Posterior cingulate gyrus (tissue), 11 donors: ENCODE measurements at places on chromosomes 7 and 10.

- peak; percentile 43 for DNase-seq
Observed at GRCh38 chr10:30645340-30645827, 15.8 kb upstream of the LYZL2 start.

DNA sequence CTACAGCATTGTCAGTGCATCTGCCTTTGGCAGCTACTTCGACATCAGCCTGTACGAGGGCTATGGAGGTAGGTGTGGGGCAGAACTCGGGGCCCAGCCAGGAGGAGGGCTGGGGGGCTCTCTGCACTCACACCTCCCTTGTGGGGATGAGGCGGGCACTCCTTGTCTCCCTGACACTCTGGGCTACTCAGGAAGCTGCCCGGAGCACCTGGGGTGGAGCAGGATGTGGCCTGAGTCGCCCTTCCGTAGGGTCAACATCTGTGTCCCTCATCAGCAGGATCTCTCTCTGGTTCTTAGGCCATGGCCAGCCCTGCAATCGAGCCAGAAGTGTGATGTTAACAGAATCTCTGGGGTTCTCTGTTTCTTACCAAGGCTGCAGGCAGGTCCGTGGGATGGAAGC lies 40.2 kb downstream of the C10orf105 start:
- DNase-seq = no peak

- no peak for DNase-seq
Observed at GRCh38 chr7:158589653-158590052, 2.0 kb upstream of the PTPRN2 start.

DNA sequence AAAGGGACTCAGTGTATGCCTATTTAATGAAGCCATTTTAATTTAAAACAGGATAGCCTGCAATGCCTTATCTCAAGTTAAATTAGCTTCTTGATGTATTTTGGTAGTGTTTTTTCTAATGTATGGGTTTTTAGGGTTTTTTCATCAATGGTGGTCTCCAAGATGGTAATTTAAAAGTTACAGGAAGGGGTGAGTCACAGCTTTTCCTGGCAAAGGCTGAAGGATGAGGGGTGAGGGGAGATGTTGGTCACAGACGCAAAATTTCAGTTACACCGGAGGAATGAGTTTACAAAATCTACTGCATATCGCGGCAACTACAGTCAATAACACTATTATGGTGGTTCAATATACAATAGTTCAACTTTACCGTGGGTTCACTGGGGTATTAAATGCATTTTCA lies 31.6 kb downstream of the CCDC3 start:
- no peak for DNase-seq

GRCh38 chr7:141360416-141360760 lies 190.8 kb upstream of the AGK start:
- no peak for DNase-seq

GRCh38 chr10:80057171-80057570 lies 21.3 kb upstream of the TMEM254 start:
- DNase-seq = no peak

DNA sequence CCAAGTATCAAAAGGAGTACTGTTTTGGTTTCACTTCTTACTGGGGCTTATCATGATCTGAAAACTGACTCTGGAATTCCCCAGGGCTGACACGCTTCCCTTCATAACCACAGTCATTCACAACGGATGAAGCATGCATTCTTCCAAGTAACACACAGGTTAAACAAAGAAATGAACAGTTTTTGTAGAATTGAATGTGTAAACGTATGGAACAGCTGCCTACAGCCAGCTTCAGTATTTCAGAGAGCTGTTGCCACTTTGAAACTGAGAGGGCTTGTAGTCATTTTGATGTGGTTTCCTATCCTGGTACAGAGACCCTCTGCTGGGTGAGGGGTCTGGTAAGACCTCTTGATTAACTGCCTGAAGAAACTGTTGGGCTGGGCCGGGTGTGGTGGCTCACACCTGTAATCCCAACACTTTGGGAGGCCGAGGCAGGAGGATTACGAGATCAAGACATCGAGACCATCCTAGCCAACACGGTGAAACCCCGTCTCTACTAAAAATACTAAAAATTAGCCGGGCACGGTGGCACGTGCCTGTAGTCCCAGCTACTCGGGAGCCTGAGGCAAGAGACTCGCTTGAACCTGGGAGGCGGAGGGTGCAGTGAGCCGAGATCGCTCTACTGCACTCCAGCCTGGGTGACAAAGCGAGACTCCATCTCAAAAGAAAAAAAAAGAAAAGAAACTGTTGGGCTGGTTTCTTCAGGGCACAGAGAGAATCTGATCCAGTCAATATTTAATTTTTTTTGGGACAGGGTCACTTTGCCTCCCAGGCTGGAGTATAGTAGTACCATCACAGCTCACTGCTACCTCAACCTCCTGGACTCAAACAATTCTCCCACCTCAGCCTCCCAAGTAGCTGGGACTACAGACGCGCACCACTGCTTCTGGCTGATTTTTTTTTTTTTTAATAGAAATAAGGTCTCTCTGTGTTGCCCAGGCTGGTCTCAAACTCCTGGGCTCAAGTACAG lies 4.7 kb downstream of the NFE2L3 start:
- no peak for DNase-seq

GRCh38 chr7:39333701-39334100 lies 232.5 kb upstream of the YAE1 start:
- DNase-seq = no peak

- DNase-seq = no peak
Observed at GRCh38 chr7:16419859-16420258, 1.5 kb downstream of the CRPPA start.

DNA sequence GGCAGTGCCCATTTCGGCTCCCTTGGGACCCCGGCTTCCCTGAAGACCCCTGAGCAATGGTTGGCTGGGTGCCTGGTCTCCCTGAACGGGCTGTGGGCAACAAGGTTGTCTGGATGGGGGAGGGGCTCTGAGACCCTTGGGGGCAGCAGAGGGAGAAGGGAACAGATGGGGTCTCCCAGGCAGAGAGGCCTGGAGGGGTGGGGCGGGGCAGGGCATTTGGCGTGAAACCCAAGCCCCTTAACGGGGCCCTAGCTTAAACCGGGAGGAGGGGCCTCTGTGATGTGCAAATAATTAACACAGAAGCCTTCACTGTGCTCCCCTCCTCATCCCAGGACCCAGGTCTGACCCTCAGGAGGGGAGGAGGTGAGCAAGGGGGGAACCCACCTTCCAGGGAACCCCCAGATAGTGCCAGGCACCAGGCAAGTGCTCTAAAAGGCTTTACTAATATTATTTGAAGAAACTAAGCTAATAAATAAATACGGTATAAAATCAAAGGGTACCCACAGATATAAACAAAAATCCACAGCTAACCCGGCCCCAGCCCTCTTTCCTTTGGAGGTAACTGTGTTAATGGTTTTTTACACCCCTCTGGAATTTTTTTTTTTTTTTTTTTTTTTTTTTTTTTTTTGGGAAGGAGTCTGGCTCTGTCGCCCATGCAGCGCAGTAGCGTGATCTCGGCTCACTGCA lies 170.8 kb downstream of the RNF216 start:
- DNase-seq = no peak

DNA sequence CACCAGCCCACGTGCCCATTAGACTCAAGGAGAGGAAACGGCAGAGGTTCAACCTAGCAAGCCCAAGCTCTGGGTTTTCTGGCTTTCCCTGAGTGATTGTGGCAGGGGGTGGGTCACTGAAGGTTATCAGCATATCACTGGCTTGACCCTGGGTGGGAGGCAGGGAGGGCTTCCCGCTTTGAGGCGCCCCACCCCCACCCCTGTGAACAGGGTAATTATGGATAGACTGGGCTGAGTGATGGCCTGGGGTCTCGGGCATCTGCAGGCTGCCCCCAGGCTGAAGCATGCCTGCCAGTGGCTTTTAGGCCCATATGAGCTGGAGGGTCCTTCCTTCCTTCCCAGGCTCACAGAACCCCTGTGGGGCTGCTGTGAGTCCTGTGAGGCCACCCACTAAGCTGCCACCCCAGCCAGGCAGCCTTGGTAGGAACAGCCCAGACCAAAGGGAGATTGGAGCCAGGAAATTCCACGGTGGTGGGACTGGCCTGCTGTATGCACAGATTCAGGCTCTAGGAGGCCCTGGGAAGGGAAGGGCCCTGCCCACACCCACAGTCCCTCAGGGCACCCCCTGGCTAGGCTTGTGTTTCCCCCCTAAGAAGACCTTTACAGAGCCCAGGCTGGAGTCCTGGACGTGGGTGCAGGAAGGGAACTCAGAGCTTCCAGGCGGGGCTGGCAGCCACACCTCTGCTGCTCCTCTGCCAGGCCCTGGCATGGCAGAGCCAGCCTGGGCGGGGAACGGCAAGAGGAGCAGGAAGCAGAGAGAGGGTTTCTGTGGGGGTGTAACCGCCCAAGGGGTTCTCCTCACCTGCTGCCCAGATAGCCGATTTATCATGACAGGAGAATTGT lies 33.1 kb downstream of the GPRIN2 start:
- DNase-seq = peak; percentile 85

DNA sequence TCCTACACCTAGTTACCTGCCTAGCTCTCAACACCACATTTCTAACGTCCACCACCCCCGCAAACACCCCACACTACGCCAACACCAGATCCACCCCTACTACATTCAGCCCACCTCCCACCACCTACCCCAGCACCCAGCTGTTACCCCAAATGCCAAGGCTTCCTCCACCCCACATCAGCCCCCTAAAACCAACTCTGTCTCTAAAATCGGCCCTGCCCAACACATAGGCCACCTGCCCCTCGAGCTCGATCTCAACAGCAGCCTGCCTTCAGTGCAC lies 53.3 kb upstream of the SLF2 start:
- DNase-seq = no peak

DNA sequence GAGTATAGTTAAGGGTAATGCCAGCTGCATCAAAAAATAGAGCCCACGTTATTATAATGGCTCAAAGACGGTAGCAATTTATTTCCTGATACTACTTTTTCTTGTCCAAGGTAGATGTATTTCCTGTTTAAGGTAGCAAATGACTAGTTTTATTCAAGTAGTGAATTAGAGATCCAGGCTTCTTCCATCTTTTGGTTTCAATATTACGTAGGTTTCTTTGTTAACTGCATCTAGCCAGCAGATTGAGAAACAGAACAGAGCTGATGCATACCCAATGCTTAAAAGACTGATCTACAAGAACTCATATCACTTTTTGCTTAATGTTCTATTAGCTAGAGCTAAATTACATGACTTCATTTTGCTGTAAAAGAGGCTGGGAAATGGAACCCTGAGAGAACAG lies 992.1 kb downstream of the NRG3 start:
- DNase-seq = no peak

GRCh38 chr7:2217206-2217605 lies 15.5 kb downstream of the MAD1L1 start:
- no peak for DNase-seq

DNA sequence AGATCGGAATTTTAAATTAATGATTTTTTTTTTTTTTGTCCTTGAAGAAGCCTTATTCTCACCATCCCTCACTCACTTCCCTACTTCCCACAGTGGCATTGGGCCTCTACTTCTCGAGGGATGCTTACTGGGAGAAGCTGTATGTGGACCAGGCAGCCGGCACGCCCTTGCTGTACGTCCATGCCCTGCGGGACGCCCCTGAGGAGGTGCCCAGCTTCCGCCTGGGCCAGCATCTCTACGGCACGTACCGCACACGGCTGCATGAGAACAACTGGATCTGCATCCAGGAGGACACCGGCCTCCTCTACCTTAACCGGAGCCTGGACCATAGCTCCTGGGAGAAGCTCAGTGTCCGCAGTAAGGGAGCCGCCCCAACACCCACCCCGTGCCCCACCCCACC lies 23.5 kb downstream of the RET start:
- no peak for DNase-seq

GRCh38 chr7:13099154-13099795 lies 411.8 kb downstream of the ARL4A start:
- no peak for DNase-seq

DNA sequence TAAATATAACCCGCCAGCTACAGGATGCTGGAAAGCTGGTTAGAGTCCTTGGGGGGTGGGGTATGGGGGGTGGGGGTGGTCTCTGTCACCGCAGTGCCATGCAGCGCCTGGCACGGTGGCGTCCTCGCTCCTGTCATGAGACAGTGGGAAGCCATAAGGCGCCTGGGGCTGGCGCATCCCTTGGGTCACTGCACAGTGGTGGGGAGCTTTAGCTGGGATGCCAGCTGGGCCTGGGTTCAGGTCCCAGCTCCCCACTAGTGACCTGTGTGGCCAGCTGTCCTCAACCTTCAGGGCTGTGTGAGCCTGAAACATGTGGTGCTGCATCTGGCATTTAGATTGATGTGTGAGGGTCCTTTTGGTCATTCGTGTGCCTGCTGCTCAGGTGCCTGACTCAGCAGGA lies 93.9 kb downstream of the BMS1 start:
- no peak for DNase-seq

GRCh38 chr7:109895536-109895935 lies 1195.4 kb upstream of the LRRN3 start:
- no peak for DNase-seq

DNA sequence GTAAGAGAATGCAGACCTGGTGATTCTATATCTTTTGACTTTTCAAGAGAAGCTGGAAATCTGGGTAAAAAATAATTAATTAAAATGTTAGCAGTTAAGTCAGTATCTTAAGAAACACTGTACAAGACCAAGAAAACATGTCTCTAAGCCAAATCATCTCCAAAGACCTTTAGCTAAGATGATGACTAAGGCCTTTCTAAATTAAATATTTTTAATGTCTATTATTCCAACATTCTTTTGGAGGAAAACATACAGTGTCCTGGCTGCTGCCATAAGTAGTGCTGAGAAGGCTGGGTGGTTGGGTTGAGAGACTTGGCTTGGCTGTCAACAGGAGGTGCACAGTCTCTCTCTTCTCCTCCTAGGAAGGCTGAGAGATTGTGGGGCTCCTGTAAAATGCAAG lies 20.3 kb downstream of the STARD3NL start:
- DNase-seq = no peak

DNA sequence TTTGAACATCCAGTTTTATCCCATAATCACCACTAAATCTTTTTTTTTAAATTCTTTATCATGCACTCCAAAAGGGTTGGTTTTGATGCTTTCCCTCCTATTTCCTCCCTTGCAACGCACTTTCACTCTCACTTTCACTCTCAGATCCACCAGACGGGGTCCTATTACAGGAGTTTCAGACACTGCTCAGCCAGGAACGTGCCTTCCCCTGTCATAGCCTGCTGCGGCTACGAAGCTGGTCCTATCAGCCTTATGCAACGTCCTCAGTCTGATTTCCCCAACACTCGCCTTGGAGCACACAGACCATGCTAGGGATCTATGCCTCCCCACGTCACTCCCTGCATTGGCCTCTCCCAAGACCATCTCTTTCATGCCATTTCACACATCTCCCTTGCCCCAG lies 23.4 kb downstream of the ZPBP start:
- DNase-seq = no peak

DNA sequence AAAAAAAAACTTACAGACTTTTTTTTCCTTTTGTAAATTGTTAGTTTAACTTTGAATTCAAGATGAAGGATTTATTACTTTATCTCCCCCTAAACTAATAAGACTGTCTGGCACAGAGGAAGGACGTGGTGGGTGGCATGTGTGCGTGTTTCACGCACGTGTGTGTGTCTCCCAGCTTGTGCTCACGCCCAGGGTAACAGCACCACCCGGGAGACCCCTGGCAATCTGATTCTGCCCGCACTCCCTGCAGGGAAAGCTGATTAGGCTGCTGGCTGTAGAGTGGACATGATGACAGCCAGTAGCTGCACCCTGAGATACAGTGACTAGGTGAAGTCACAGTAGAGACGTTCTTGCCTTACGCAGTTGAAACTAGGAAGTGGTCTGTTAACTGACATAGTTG lies 25.3 kb downstream of the WIPI2 start:
- no peak for DNase-seq
